Fibroblast of lung (primary cell): ENCODE measurements at places on chromosomes 4 and X. TPM values are rescaled to one million over a fixed set of nuclear protein-coding genes. Genes with fewer than 3 reads are reported as not detected.
A peak's percentile ranks its signal among the peaks of the same experiment; 100 is the strongest.

- no peak overlapping the region for H3K4me3 ChIP-seq
- H3K27ac ChIP-seq, result no peak overlapping the region
- no peak for DNase-seq
- H3K4me1 ChIP-seq, result no peaks in the 10 kb centered on the region
Observed at GRCh38 chrX:81957318-81957717, 755.4 kb downstream of the SH3BGRL start.

- H3K4me3 ChIP-seq, result no peak overlapping the region
- H3K27ac ChIP-seq, result no peak overlapping the region
- no peaks in the 10 kb centered on the region for H3K27me3 ChIP-seq
Observed at GRCh38 chrX:97175147-97175546, 291.4 kb downstream of the RPA4 start.

GRCh38 chrX:13899607-13900006, 82.7 kb upstream of the GPM6B start:
- no peak overlapping the region for H3K27ac ChIP-seq
- no peaks in the 10 kb centered on the region for H3K36me3 ChIP-seq
- no peaks in the 10 kb centered on the region for H3K4me1 ChIP-seq
- peak; percentile 92 for DNase-seq
- no peaks in the 10 kb centered on the region for H3K27me3 ChIP-seq

The XAGE1B gene
- total RNA-seq, result not detected in 2 replicates

DNA sequence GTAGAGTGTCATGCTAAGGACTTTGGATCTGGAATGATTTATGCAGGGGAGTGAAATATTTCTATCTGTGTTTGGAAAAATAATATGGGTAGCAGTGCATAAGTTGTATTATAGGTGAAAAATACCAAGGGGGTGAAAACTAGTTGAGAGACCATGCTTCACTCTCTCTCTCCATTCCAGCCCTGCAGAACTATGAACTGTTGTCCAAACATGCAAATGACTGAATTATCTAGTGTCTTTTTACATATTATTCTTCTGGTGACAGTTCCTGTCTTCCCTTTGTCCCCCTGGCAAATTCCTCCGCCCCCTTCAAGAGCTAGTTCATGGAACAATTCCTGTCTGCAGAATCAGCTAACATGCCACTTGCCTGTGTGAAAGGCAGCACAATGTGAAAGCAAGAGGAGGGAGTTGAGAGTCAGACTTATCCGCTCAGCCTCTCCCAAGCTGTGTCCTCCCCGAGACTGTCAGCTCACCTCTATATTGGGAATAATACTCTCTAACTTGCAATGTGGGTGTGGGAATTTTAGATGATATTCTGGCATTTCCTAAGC, 2.3 kb downstream of the PF4 start:
- H3K4me1 ChIP-seq, result peaks cover 7% of the 10 kb centered on the region
- no peak for DNase-seq
- H3K27me3 ChIP-seq, result no peaks in the 10 kb centered on the region

The PRSS12 gene
- 27.5 and 59.9 TPM in 2 replicates for total RNA-seq

DNA sequence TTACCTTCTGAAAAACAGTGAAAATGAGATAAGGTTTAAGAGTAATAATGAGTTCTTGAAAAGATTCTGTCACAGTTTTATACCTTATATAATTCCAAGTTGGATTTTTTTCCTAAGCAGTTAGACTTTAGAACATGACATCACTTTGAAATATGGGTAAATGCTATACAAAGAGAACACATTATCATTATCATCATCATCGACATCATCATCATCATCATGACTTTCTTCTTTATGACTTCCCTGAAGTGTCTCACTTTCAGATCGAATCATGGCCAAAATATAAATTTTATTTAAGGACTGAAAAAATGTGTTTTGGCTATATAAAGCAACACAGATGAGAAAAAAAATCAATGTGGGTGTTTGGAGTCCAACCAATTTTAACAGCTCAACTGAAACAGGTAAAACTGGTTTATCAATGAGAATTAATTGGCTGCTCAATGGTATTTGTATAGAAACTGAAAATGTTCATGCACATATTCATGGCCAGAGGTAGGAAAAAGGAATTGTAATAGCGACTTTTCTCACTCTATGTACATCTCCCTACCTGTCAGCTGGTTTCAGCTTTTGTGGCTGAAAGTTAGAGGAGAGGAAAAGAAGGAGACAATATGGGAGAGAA, 243.1 kb upstream of the GPC4 start:
- H3K36me3 ChIP-seq, result no peaks in the 10 kb centered on the region
- H3K27ac ChIP-seq, result no peak overlapping the region
- no peaks in the 10 kb centered on the region for H3K27me3 ChIP-seq
- DNase-seq, result no peak

- no peak overlapping the region for H3K4me3 ChIP-seq
- no peak for DNase-seq
- no peaks in the 10 kb centered on the region for H3K4me1 ChIP-seq
Observed at GRCh38 chrX:19897091-19897490, 9.7 kb upstream of the SH3KBP1 start.

GRCh38 chrX:153966841-153967535, 4.6 kb downstream of the HCFC1 start:
- peak overlapping the region; percentile 32 for H3K27ac ChIP-seq
- no peaks in the 10 kb centered on the region for H3K27me3 ChIP-seq
- no peak overlapping the region for H3K4me3 ChIP-seq
- H3K36me3 ChIP-seq, result peaks cover 6% of the 10 kb centered on the region
- peak; percentile 15 for DNase-seq

The IL1RAPL1 gene
- 0.26 and 2.8 TPM in 2 replicates for total RNA-seq

The SLITRK2 gene
- 0.26 and 0.66 TPM in 2 replicates for total RNA-seq

DNA sequence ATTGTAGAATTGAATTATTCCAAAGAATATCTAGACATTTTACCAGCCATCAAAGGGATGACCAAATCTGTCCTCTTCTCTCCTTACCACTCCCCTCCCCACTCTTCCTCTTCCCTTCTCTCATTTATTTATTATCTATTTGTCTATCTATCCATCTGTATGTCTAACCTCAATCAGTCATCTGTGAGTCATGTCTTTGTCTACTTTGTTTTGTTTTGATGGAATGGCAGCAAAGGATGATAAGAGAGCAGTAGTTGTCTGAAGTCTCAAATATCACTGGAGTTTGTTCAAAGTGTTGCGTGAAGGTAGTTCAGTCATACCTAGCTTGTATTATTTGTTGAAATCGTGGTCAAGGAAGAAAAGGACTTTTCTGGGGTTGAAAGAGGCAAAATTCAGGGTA, 34.7 kb upstream of the PGRMC2 start:
- H3K27ac ChIP-seq, result no peak overlapping the region
- H3K4me3 ChIP-seq, result no peak overlapping the region
- no peak for DNase-seq
- H3K36me3 ChIP-seq, result no peaks in the 10 kb centered on the region
- H3K4me1 ChIP-seq, result peaks cover 8% of the 10 kb centered on the region

The FMR1 gene
- total RNA-seq, result 34.9 and 36.5 TPM in 2 replicates

The ACOX3 gene
- total RNA-seq, result 21.6 and 23.8 TPM in 2 replicates

GRCh38 chr4:55367084-55367722, 21.2 kb downstream of the SRD5A3 start:
- H3K27me3 ChIP-seq, result no peaks in the 10 kb centered on the region
- no peaks in the 10 kb centered on the region for H3K36me3 ChIP-seq
- no peak overlapping the region for H3K27ac ChIP-seq
